NCI-H460 (cell line): ENCODE measurements at places on chromosomes 1 and 21. TPM values are rescaled to one million over a fixed set of nuclear protein-coding genes. Genes with fewer than 3 reads are reported as not detected.

The VAV3 gene
- total RNA-seq = 0.79 and 1.1 TPM in 2 replicates

DNA sequence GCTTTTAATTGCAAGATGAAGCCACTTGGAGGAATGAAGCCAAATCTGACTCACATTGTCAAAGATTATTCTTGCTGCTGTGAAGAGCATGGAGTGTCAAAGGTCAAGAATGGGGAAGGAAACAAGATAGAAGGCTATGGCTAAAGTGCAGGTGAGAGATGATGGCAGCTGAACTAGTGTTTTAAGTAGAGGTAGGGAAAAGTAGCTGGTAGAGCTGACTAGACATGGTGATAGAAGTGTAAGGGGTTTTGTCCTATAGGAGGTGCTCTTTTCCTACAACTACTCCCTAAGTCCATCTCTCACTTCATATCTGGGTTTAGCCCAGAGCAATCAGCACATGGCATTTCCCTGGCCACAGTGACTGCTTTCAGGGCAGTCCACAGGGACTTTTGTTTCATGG lies 11.8 kb downstream of the UBE2T start:
- DNase-seq = no peak

The SPSB1 gene
- 11.6 and 14.4 TPM in 2 replicates for total RNA-seq

The FAM131C gene
- 3.0 and 3.8 TPM in 2 replicates for total RNA-seq

- no peak for DNase-seq
Measured at GRCh38 chr1:215276582-215276981, 194.0 kb downstream of the KCNK2 start.

GRCh38 chr21:42025376-42026081 lies 15.4 kb upstream of the ZBTB21 start:
- DNase-seq = no peak

The LCE4A gene
- not detected in 2 replicates for total RNA-seq

- peak; percentile 67 for DNase-seq
Measured at GRCh38 chr1:200535605-200536004, 84.9 kb downstream of the KIF14 start.

DNA sequence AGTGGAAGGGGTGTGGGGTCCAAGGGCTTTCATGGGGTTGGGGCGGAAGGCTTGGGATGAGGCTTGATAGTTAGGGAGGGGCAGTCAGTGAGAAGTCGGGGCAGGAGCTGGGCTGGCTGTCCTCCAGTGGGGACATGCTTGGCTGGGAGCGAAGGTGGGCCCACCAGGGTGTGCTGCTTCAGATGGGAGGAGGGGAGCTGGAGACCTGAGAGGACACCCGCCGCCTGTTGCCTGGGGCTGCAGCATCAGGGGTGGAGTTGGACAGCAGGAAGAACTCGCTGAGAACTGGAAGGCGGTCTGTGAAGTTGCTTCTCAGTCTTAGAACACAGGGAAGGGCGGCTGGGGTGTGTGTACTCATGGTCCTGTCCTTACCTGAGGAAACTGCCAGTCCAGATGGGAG lies 1.6 kb downstream of the THEM5 start:
- DNase-seq = no peak

DNA sequence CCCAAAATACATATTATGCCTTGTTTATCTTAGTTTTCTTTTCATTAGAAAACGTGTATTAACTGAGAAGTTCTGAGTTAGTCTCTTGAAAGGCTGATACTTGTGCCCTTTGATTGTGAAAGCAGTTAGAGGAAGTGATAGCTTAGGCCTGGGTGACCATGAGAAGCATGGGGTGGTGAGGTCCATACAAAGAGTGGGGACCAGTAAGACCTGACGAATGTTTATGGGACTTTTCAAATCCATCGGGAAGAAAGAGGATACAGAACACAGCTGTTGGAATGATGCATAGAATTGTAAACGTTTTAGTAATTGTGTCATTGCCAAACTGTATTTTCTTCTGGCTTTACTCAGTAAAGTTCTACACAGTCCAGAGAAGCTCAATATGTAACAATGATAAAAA lies 259.8 kb downstream of the LMO4 start:
- DNase-seq = no peak

The TFF2 gene
- not detected in 2 replicates for total RNA-seq

The MNDA gene
- not detected in 2 replicates for total RNA-seq

The ELF3 gene
- total RNA-seq = 0.61 and 0.99 TPM in 2 replicates

The PCBP3 gene
- total RNA-seq = 24.1 and 24.2 TPM in 2 replicates

DNA sequence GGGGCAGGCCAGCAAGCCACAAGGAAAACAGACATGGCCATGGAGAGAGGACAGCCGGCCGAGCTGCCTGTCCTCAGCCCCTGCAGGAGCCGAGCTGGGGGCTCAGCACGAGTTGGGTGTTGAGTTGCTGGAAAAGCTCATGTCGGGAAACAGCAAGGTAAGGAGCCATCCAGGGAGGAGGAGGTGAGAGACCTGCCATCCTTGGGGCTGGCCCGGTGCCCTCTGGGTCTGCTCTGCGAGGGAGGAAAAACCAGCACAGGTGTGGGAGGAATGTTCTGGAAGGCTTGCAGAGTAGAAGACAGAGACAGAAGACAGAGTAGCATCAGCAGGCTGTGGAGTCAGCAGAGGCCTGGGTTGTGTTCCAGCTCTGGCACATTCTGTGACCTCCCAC lies 548.8 kb downstream of the PTPRU start:
- DNase-seq = no peak

GRCh38 chr1:14165371-14165801 lies 433.1 kb upstream of the KAZN start:
- no peak for DNase-seq

DNA sequence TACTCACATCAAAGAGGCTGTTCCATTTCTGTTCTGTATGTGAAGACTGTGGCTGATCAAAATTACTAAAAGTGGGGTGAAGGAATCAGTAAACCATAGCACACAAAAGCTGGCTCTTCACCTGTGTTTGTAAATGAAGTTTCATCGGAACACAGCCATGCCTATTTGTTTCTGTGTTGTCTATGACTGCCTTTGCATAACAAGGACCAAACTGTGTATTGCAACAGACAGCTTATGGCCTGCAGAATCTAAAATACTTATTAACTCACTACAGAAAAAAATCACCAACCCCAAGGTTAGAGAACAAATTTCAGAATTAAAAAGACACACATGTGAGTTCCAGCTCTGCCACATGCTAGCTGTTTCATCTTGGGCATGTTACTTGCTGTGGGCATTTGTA lies 163.9 kb downstream of the LYPLAL1 start:
- no peak for DNase-seq

DNA sequence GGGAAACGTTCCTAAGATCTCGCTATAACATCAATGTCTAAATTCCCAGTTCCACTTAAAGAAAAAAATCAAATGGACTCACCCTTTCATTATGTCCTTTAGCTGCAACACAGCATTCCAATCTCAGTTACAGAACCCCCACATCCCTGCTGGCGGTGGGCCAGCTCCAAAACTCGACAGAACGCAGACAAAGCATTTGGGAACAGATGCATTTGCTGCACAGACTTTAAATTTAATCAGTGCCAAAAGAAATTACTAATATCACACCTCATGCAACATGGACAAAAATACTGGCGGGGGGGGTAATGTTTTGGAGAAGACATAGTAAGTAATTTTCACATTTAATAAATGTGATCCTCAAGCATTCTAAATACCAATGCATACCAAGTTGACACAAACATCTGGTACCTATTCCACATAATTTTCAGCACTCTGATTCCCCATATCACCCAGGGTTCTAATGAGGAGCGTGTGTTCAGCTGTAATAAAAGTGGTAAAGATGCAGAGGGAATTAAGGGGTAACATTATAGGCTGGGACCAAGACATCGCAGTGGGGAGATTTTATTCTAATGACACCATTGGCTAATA lies 79.7 kb downstream of the TGFBR3 start:
- DNase-seq = no peak

The KDF1 gene
- not detected in 2 replicates for total RNA-seq

The CYP4B1 gene
- not detected in 2 replicates for total RNA-seq

The FBXO2 gene
- 0.35 and 0.50 TPM in 2 replicates for total RNA-seq

The S1PR1 gene
- total RNA-seq = not detected in 2 replicates

DNA sequence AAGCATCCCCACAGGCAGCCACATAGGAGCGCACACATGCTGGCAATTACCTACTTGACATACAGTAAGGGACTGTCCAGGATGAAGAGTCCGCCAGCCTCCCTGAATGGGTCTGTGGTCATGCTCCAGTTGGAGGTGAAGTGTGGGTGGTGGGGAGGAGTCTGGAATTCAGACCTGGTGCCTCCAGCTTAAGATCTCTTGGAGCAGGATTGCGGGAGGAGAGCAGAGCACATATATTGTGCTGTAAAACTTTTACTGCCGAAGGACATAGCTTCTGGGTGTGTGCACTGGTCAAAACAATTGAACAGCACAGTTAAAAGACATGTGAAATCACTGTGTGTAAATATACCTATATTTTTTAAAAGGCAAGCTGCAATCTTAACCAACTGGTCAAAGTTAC lies 17.9 kb downstream of the STK40 start:
- DNase-seq = no peak

DNA sequence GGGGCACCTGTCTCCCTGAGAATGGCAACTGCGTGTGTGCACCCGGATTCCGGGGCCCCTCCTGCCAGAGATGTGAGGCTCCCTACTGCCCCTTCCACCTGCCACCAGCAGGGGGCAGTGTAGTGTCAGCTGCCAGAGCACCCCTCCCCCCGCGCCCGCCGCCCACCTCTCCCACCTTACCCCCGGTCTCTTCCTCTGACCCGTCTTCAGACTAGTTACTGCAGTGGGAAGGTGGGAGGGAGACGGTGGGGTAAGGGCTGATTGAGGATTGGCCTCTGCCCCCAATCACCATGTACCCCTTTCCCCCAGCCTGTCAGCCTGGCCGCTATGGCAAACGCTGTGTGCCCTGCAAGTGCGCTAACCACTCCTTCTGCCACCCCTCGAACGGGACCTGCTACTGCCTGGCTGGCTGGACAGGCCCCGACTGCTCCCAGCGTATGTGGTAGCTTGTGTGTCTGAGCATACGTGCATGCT lies 10.1 kb upstream of the LRRC71 start:
- DNase-seq = peak; percentile 30

DNA sequence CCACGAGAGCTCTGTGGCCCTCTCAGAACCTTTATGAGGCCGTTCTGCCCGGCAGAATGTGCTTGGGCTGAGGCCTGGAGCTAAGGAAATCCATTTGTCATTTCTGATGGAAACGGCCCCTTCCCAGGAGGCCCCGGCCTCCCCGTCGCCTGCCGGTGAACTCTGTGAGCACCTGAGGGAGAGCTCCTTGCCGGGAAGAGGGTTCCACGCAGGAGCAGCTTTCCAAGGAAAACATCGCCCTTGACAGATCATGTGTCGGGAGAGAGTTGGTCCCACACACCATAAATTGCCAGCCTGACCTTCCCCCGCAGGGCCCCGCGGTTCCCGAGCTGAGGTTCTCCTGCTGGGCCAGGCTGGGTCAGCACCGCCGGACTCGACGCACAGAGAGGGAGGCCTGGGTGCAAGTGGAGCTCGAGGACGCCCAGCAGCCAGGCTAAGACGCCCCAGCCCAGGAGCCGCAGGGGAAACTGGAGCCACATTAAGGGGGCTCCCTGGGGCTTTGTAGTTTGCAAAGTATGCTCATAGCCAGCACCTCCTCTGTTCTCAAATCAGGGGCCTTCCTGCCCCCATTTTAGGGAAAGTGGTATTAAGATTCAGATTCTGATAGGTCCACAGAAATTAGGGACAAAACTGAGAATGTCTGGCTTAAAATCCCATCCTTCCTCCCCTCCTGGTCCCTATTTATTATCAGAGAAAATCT lies 239.5 kb downstream of the FOXD2 start:
- no peak for DNase-seq

The GLMN gene
- 9.0 and 14.6 TPM in 2 replicates for total RNA-seq

The SMIM1 gene
- not detected in 2 replicates for total RNA-seq

DNA sequence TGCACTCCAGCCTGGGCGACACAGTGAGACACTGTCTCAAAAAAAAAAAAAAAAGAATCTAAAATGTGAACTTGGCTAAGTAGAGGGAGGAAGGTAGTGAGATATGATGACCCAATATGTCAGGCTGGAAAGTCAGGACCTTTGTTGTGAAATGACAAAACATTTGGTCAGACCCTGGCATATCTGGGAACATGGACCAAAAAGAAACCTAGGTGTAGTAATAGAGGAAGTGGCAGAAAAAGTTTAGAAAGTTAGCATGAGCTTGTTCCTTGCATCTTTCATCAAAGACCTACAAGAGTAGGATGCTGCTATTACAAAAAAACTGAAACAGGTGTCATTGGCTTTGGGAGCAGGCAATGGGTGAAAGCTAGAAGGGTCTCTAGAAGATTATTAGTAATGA lies 7.3 kb upstream of the S100A3 start:
- no peak for DNase-seq

The LCE3E gene
- not detected in 2 replicates for total RNA-seq

The KRTAP7-1 gene
- not detected in 2 replicates for total RNA-seq

GRCh38 chr1:53525595-53525994 lies 66.4 kb downstream of the DMRTB1 start:
- DNase-seq = no peak

GRCh38 chr1:202193614-202194327 lies at the start of gene LGR6:
Gene LGR6, plus strand, starts transcription at chr1:202193799. Its CDS starts 191 bp downstream, at chr1:202193990.
- no peak for DNase-seq

DNA sequence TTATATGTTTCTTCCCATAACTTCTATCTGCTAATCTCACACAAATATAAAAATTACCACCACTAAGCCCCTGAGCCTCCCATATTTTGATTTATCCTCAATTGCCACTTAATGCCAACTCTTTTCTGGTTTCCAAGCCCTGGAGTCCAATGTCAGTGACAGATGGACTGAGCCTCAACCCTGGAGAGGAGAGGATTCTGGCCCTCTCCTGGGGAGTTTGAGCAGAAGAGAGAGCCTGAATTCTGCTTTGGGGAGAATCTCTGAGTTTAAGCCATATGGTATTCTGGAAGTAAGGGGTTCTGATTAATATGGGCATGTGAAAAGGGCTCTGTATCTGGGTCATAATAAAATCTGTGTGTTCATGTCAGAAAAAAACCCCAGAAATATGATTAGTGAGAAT lies 8.5 kb downstream of the CADM3 start:
- DNase-seq = no peak

The EGLN1 gene
- 70.0 and 77.3 TPM in 2 replicates for total RNA-seq

DNA sequence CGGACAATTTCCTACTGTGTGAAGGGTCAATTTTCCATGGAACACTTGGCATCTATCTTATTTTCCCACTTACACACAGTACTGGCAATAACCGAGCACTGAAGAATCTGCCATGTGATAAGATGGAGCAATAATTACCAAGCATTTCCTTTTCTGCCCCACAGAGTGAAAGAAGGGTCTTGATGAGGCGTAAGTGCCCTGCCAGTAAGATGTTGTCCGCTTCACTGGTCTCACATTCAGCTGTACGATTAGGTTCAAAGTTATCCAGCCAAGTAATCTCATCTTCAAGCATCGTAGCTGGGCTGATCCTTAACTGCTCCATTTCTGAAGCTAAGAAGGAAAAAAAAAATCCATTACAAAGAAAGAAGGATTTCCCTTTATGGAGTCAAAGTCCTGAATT lies 67.8 kb downstream of the PCSK9 start:
- no peak for DNase-seq
